Omental fat pad (tissue), 4 donors: ENCODE measurements at places on chromosomes 6 and 20. TPM values are rescaled to one million over a fixed set of nuclear protein-coding genes. Genes with fewer than 3 reads are reported as not detected.

DNA sequence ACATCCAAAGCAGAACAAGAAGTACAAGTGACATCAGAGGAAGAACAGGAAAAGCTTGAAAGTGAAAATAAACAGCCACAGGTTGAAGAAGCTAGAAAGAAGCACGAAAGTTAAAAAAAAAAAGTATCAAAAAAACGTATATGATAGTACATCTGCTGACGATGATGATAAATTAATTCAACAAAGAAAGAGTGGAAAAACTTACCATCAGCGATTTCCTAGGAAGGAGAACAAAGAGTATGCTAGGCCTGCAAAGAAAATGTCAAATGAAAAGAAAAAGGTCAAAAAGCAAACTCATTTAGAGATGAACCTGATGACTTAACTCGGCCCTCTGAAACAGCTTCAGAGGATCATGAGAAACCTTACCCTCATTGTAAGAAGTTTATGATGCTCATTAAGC, 3.7 kb downstream of the SAYSD1 start:
- no peak for DNase-seq

- no peak for DNase-seq
Observed at GRCh38 chr6:138013959-138014358, 93.3 kb downstream of the PERP start.

GRCh38 chr20:40370800-40371199, 318.2 kb downstream of the MAFB start:
- no peak for DNase-seq

- no peak for DNase-seq
Observed at GRCh38 chr6:36033935-36034334, 6.3 kb downstream of the MAPK14 start.

The HFE gene
- 10.7 TPM for total RNA-seq

The HMGN4 gene
- total RNA-seq = 57.5 TPM

- DNase-seq = no peak
Observed at GRCh38 chr20:21704408-21705385, 767 bp upstream of the PAX1 start.

GRCh38 chr20:37479925-37480691, 40.9 kb upstream of the NNAT start:
- DNase-seq = no peak

- DNase-seq = no peak
Observed at GRCh38 chr6:3835055-3835731, 14.0 kb upstream of the FAM50B start.

GRCh38 chr6:144189351-144189750, 39.0 kb downstream of the STX11 start:
- no peak for DNase-seq

DNA sequence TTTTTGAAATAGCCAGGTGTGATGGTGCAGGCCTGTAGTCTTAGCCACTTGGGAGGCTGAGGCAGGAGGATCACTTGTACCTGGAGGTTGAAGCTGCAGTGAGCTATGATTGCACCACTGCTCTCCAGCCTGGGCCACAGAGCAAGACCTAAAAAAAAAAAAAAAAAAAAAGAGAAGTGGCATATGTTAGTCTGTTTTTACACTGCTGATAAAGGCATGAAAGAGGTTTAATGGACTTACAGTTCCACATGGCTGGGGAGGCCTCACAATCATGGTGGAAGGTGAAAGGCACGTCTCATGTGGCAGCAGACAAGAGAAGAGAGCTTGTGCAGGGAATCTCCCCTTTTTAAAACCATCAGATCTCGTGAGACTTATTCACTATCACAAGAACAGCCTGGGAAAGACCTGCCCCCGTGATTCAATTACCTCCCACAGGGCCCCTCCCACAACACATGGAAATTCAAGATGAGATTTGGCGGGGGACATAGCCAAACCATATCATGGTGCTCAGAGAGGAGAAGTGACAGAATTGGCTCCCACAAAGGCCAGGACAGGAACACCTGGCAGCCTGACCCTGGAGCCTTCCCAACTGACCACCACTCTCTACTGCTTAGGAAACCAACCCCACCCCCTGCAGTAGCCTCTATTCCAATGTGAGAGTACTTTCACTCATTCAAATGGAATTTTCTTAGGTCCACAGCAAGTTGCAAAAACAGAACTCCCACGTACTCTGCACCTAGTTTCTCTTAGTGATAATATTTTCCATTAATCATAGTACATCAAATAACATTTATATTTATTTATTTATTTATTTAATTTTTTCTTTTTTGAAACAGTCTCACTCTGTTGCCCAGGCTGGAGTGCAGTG, 29.8 kb downstream of the ARHGAP40 start:
- DNase-seq = no peak

- no peak for DNase-seq
Observed at GRCh38 chr6:10305790-10306415, 109.0 kb downstream of the TFAP2A start.

- no peak for DNase-seq
Observed at GRCh38 chr6:42417641-42418112, 34.0 kb downstream of the TRERF1 start.

DNA sequence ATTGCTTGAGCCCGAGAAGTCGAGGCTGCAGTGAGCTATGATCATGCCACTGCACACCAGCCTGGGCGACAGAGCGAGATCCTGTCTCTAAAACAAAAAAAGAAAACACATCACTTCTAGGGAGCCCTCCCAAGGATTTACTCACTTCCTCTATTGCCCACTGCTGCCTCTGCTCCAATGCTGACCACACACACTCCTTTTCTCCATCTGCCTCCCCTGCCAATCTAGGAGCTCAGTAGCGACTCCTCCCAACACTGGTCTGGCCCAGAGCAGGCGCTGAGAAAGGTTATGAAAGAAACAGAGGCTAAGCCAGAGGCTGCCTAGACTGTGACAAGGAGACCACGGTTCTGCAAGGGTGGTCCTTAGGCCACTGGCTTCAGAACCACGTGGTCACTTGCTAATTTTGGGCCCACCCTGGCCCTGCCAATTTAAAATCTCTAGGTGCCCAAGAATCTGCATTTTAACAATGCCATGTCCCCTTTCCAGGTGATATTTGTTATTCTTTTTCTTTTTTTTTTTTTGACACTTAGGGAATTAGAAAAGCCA, 1.3 kb upstream of the E2F1 start:
- DNase-seq = no peak

DNA sequence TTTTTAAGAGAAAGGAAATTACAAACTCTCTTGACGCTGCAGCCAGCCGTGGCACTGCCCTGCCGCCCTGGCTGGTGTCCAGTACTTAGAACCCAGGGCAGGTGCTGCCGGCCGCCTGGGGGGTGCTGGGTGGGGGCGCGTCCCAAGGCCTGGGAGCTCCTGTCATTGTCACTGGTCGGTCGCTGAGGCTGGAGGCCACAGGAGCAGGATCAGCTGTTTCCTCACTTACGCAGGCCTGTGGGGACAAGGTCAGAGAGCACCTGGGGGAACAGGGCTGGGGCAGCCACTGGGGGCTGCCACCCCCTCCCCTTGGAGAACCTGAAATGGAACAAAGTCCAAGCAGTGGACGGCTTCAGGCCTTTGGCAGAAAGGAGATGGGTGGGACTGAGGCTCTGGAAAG, 5.6 kb downstream of the BIRC7 start:
- no peak for DNase-seq

- DNase-seq = no peak
Observed at GRCh38 chr6:5279891-5280338, 18.6 kb downstream of the FARS2 start.

- DNase-seq = no peak
Observed at GRCh38 chr6:159973951-159974350, 5.1 kb downstream of the IGF2R start.

The OTOR gene
- not detected for total RNA-seq

The GPR63 gene
- 0.50 TPM for total RNA-seq

DNA sequence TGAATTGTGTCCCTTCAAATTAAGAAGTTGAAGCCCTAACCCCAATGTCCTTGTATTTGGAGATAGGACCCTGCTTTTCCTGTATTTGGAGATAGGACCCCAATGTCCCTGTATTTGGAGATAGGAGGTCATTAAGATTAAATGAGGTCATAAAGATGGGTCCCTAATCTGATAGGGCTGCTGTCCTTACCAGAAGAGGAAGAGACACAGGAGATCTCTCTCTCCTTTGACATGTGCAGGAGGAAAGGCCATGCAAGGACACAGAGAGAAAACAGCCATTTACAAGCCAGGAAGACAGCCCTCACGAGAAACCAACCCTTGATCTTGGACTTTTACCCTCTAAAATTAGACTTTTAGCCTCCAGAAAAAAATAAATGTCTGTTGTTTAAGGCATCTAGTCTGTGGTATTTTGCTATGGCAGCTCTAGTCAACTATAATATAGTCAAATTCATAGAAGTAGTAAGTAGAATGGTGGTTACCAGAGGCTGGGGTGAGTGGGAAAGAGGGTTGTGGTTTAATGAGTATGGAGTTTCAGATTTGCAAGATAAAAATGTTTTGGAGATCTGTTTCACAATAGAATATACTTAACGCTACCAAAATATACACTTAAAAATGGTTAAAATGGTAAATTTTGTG, 59.3 kb downstream of the UBE3D start:
- no peak for DNase-seq

The ANGPT4 gene
- 27.6 TPM for total RNA-seq

- DNase-seq = no peak
Observed at GRCh38 chr6:51891784-51892183, 195.6 kb downstream of the PKHD1 start.

- no peak for DNase-seq
Observed at GRCh38 chr6:16921399-16922110, 160.3 kb upstream of the ATXN1 start.

DNA sequence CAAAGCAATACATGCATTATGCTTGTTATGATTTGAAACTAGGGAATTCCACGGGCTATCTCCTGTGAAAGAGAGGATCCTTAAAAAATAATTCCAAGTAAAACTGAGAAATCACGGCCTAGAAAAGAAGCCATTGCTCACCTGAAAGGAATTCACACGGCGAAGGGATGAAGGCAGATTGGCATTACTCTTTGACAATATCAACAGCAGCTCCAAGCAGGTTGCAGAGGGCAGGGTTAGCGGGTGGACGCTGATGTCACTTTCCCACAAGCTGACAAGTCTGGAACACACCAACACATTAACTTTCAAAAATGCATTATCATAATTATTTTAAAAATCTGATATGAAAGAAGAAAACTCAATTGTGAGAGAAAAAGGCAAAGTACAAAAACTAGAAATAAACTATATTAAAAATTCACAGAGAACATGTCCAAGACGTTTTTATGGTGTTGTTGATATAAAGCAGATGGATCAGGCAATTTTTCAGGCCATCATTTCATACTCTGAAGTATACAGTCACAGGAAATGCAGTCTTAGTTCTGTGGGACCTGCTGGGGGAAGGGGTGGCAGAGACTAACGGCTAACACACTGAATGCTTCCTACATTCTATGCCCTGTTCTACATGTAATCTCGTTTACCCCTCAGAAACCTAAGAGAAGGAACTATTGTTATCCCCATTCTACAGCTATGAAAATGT, 108.3 kb downstream of the UBE3D start:
- no peak for DNase-seq

- DNase-seq = no peak
Observed at GRCh38 chr6:87196275-87196842, 41.0 kb downstream of the ZNF292 start.

DNA sequence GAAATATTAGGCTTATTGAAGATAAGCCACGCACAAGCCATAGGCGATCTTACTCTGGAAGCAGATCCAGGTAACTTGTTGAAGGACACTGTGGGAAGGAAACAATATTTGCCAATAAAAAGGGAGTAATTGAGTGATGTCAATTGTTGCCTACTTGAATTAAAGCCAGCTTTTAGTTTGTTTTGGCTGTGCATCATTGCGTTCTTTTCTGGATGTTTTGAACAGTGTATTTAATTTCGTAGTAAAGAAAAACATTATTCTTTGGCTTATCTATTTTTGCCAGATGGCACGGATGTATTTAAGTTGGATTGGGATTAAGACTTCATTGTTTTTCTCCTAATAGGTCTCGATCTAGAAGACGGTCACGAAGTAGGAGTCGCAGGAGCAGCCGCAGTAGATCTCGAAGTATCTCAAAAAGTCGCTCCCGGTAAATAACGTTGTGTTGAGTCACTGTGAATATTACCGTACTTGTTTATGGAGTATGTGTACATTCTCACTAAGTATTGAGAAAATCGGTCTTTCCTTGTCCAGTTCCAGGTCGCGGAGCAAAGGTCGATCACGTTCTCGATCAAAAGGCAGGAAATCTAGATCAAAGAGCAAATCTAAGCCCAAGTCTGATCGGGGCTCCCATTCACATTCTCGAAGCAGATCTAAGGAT, 2.6 kb downstream of the SRSF6 start:
- no peak for DNase-seq

The FKBP1C gene
- not detected for total RNA-seq

DNA sequence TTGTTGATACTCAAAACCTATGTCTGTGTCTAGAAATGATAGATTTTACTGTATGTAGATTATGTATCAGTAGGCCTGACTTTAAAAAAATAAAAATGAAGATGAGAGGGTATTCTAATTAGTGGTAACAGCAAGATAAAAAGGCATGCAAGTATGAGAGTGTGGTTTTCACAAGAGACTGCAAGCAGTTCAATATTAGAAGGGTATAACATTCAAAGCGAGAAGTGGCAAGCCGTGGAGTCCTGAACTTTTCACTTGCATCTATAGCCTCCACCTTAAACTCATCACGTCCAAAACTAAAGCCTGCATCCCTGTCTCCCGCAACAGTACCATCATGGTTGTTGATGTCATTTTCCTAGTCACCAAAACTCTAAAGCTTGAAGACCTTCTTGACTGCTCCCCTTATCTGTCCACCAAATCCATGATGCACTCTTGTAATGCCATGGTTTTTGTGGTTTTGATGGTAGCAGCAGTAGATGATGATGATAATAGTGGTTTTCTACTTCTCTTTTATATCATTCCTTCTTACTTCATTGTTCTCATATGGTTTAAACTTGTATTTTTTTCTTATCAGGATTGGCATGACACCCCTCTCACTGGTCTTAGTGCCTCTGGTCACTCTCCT, 9.2 kb upstream of the CGA start:
- DNase-seq = no peak

The CLPSL2 gene
- not detected for total RNA-seq

DNA sequence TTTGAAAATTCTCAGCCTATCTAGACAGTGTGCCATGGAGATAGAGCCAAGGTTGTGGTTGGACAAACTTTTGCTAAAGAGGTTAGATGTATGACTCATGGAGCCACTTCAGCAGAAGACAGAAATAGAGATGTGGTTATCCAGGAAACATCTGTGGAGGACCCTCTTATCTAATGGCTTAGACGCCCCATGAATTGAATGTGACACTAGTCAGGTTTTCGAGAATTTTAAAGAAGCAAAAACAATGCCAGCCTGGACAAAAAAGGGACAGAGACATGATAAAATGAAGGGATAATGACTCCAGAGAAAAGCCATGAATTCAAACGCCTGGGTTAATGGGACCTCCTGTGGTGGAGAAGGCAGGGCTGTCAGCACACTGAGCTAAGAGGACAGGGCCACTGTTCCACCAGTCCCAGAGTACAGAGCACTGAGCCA, 280.5 kb downstream of the CLVS2 start:
- DNase-seq = no peak

DNA sequence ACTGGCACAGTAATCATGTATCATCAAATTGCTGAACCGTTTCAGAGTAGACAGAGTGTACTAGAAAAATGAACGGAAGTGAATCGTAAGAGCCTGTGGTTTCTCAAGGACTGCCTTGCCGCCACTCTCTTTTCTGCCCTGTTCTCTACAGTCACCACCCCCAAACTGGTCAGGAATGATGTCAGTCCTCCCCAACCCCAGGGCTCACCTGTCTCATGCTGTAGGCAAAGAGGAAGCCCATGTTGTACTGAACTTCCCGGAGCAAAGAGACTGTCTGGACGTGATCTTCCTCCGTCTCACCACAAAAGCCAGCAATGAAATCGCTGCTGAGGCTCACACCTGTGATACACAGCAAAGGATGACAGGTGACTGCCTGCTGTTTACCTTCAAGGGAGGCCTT, 31.0 kb downstream of the CDK5RAP1 start:
- no peak for DNase-seq

The CYB5R4 gene
- 8.9 TPM for total RNA-seq
